Keratinocyte (primary cell): ENCODE measurements at places on chromosomes 16 and 17. TPM values are rescaled to one million over a fixed set of nuclear protein-coding genes. Genes with fewer than 3 reads are reported as not detected.
A peak's percentile ranks its signal among the peaks of the same experiment; 100 is the strongest.

- H3K4me1 ChIP-seq: peaks cover 5% of the 10 kb centered on the region
- no peak overlapping the region for H3K27ac ChIP-seq
- H3K36me3 ChIP-seq: peaks cover 43% of the 10 kb centered on the region
Measured at GRCh38 chr17:78798695-78799559, 16.9 kb upstream of the CYTH1 start.

DNA sequence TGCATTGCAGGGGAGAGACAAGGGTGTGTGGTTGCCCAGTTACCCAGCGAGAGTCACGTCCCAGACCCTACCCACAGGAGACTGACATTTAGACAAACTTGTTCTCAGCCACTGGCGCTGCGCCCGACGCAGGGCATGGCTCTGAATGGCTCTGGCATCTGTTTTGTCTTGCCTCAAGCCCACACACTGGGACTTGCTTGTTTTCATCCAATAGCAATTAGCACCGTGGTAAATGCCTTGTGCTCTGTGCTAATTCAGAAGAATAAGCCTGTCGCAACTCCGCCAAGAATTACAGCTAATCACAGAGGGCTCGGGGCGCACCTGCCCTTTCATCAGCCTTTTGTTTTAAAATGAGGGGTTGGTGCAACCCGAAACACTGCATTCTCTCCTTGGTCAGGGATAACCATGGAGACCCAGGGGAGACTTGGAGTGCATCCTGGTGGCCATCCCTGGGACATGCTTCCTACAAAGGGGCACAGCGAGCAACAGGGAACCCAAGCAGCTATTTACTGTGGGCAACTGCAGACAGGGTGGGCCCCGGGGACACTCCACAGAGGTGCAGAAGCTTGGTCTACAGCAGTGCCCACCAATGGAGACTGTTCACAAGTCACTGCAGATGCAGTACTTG lies 220.6 kb upstream of the ZFHX3 start:
- no peaks in the 10 kb centered on the region for H3K27me3 ChIP-seq
- H3K4me1 ChIP-seq: no peaks in the 10 kb centered on the region
- H3K4me3 ChIP-seq: no peak overlapping the region
- H3K36me3 ChIP-seq: no peaks in the 10 kb centered on the region

GRCh38 chr17:43694081-43694870 lies 32.6 kb upstream of the MEOX1 start:
- no peaks in the 10 kb centered on the region for H3K4me1 ChIP-seq
- DNase-seq: no peak
- no peaks in the 10 kb centered on the region for H3K36me3 ChIP-seq
- H3K27ac ChIP-seq: no peak overlapping the region
- no peak overlapping the region for H3K4me3 ChIP-seq

The PIGS gene
- 21.8 to 52.1 TPM (median 33.6 TPM) in 3 replicates for polyA plus RNA-seq

GRCh38 chr17:67415291-67415690 lies 38.2 kb downstream of the PITPNC1 start:
- H3K4me3 ChIP-seq: no peak overlapping the region
- no peaks in the 10 kb centered on the region for H3K27me3 ChIP-seq
- no peaks in the 10 kb centered on the region for H3K36me3 ChIP-seq
- DNase-seq: no peak

The GNGT2 gene
- polyA plus RNA-seq: not detected in 3 replicates

GRCh38 chr16:84716740-84717139 lies 16.9 kb downstream of the USP10 start:
- DNase-seq: no peak
- peaks cover 23% of the 10 kb centered on the region for H3K4me1 ChIP-seq
- H3K4me3 ChIP-seq: no peak overlapping the region

- H3K4me1 ChIP-seq: no peaks in the 10 kb centered on the region
- DNase-seq: no peak
- H3K4me3 ChIP-seq: no peak overlapping the region
Measured at GRCh38 chr17:6704470-6705052, 8.6 kb downstream of the SLC13A5 start.

The KCTD19 gene
- not detected in 3 replicates for polyA plus RNA-seq

- no peak overlapping the region for H3K4me3 ChIP-seq
- no peak overlapping the region for H3K27ac ChIP-seq
- H3K4me1 ChIP-seq: no peaks in the 10 kb centered on the region
- no peaks in the 10 kb centered on the region for H3K36me3 ChIP-seq
Measured at GRCh38 chr16:29663807-29664090, 702 bp downstream of the SPN start.

GRCh38 chr16:50437769-50438437 lies 69.1 kb upstream of the BRD7 start:
- no peak overlapping the region for H3K27ac ChIP-seq
- H3K36me3 ChIP-seq: no peaks in the 10 kb centered on the region
- no peak for DNase-seq
- H3K27me3 ChIP-seq: no peaks in the 10 kb centered on the region
- H3K4me3 ChIP-seq: no peak overlapping the region

DNA sequence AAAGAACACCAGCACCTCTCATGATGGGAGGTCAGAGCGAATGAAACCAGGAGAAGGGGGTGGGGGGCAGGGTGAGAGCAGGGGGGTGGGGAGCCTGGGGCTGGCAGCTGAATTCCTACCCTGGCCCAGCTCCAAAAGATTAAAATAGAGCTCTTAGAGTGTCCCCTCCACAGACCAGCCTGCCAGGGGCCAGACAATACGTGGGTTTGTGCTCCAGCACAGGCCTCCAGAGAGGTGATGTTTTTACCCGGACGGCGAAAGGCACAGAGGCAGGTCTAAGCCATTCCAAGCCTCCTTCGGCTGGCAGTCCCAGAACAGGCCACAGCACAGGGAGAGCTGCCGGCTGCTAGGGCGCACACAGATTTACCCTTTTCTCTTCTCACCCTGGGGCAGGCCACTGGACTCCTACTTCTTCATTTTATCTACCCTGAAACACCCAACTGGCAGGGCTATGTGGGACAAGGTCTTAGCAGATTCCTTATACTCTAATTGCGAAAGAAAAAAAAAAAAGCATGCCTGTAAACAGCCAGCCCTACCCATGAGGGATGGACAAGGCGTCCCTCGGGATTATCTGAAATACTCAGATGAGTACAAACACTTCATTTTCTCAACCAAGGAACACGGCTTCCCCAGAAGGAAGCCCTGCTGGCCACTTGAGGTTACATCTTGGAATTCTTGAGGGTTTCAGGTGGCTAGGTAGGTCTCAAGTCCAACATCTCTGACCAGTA lies 71.9 kb upstream of the NOG start:
- H3K36me3 ChIP-seq: no peaks in the 10 kb centered on the region
- no peaks in the 10 kb centered on the region for H3K27me3 ChIP-seq
- H3K27ac ChIP-seq: no peak overlapping the region
- no peaks in the 10 kb centered on the region for H3K4me1 ChIP-seq

DNA sequence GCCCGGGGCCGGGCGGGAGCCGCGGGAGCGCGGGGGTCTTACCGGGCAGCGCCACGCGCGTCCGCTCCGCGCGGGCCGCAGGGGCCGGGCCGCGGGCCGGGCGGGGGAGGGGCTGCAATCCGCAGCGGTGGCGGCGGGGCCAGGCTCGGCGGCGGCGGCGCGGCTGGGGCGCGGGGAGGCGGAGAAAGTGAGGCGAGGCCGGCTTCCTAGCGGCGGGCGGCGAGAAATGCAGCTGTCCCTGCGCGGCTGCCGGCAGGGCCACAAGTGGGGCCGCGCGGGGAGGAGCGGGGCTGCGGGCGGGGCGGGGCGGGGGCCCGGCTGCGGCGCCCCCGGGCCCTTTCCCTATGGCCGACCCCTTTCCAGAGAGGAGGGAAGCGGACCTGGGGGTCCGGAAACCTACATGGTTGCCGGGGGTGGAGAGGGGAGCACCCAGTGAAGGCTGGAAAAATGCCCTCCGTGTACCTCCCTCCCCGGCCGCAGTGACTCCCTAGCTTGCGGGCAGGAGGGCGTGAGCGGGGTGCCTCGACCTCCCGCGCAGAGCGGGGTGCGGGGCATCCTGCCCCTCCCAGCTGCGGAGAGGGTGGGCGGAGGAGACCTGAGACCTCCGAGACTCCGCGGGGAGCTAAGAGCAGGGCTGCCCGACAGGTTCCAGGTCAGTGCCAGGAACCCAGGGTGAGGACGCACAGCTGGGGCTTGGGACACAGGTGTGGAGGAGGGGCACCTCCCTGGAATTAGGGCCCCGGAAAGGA lies at the start of gene CUEDC1:
CUEDC1 (minus strand) TSS at position 230 of the 749 bp plus-strand sequence. CDS start 69,848 bp downstream, outside the sequence.
- peaks cover 24% of the 10 kb centered on the region for H3K4me1 ChIP-seq
- H3K27ac ChIP-seq: no peak within 1 kb of the TSS
- H3K36me3 ChIP-seq: no peaks in the 10 kb centered on the region

- peaks cover 25% of the 10 kb centered on the region for H3K36me3 ChIP-seq
- peaks cover 58% of the 10 kb centered on the region for H3K4me1 ChIP-seq
- no peaks in the 10 kb centered on the region for H3K27me3 ChIP-seq
Measured at GRCh38 chr17:42673885-42674754, 2.7 kb downstream of the PLEKHH3 start.

DNA sequence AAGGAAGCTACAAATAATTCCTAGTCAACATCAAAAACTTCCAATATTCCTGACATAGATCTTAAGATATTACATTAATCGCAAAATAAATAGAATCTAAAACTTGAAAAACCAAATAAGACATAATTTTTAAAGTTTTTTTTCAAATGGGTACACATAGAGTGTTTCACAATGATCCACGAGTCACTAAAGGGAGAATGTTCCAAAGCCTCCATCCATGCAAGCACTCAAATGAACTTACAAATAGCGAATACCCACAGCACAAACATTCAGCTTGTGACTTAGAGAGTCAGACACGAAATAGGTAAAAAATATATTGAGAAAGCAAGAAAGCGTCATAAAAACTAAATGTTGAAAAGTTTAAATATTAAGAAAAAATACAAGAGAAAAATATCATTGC lies 65.7 kb downstream of the CEP112 start:
- no peak overlapping the region for H3K27ac ChIP-seq
- DNase-seq: no peak
- no peak overlapping the region for H3K4me3 ChIP-seq
- no peaks in the 10 kb centered on the region for H3K27me3 ChIP-seq
- H3K36me3 ChIP-seq: no peaks in the 10 kb centered on the region
- H3K4me1 ChIP-seq: no peaks in the 10 kb centered on the region

DNA sequence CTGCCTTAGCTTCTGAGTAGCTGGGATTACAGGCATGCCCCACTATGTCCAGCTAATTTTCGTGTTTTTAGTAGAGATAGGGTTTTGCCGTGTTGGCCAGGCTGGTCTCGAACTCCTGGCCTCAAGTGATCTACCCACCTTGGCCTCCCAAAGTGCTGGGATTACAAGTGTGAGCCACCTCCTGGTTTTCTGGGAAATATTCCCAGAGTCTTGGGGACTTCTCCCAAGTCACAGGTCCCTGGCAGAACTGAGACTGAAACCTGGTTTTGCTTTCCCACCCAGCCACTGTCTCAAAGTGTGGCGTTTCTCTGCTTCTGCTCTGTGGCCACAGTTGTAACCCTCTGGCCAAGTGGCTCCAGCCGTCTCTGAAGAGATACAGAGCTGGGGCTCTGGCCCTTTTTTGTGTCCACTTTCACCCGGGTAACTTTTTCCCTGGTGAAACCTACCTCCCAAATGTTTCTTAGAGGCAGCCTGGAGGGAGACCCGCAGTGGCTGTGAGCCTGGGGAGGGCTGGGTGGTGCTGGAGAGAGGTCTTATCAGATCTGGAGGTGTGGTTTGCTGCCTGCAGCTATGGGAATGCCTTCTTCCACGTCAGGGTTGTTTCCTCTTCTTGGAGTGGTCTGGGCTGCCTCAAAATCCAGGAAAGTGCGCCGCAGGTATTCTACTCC lies 5.1 kb downstream of the KSR1 start:
- H3K27ac ChIP-seq: no peak overlapping the region
- H3K36me3 ChIP-seq: no peaks in the 10 kb centered on the region
- DNase-seq: no peak
- H3K4me3 ChIP-seq: no peak overlapping the region

- peak overlapping the region; percentile 96 for H3K27ac ChIP-seq
- no peaks in the 10 kb centered on the region for H3K27me3 ChIP-seq
- no peak overlapping the region for H3K4me3 ChIP-seq
- peaks cover 36% of the 10 kb centered on the region for H3K4me1 ChIP-seq
Measured at GRCh38 chr17:43467981-43468581, 15.7 kb upstream of the DHX8 start.

DNA sequence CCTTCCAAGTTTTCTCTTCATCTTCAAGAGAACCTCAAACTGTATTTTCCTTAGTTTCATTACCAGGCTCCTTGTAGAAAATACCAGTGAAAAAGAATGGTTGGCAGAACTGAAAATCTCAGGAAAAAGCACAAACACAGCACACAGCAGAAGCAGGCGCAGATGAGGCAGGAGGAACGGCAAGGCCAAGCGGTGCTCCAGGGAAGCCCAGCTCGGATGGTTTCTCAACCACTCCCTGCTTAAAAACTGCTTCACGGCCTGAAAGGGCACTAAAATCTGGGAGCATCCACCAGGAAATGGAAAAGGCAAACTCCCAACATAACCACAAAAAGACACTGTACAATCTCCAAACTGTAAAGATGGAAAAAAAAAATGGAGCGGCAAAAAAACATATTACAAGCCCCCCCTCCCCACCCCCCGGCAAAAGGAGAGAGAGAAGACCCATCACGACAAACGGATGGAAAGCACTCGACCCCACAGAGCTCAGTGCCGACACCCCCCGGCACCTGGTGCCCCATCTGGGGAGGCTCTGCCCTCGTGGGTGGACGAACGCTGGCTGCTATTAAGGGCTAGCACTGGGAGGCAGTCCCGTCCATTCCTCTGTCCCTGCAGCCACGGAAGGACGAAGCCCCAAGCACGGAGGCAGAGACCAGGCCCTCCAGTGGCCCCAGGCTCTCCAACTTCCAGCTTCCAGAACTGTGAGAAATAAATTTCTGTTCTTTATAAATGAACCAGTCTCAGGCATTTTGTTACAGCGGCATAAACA lies 127.5 kb downstream of the ZNF778 start:
- no peak overlapping the region for H3K4me3 ChIP-seq
- H3K27ac ChIP-seq: no peak overlapping the region
- peaks cover 23% of the 10 kb centered on the region for H3K4me1 ChIP-seq

- no peaks in the 10 kb centered on the region for H3K4me1 ChIP-seq
- no peak for DNase-seq
- no peak overlapping the region for H3K4me3 ChIP-seq
- H3K27ac ChIP-seq: no peak overlapping the region
Measured at GRCh38 chr17:41695954-41696757, 7.5 kb downstream of the EIF1 start.

DNA sequence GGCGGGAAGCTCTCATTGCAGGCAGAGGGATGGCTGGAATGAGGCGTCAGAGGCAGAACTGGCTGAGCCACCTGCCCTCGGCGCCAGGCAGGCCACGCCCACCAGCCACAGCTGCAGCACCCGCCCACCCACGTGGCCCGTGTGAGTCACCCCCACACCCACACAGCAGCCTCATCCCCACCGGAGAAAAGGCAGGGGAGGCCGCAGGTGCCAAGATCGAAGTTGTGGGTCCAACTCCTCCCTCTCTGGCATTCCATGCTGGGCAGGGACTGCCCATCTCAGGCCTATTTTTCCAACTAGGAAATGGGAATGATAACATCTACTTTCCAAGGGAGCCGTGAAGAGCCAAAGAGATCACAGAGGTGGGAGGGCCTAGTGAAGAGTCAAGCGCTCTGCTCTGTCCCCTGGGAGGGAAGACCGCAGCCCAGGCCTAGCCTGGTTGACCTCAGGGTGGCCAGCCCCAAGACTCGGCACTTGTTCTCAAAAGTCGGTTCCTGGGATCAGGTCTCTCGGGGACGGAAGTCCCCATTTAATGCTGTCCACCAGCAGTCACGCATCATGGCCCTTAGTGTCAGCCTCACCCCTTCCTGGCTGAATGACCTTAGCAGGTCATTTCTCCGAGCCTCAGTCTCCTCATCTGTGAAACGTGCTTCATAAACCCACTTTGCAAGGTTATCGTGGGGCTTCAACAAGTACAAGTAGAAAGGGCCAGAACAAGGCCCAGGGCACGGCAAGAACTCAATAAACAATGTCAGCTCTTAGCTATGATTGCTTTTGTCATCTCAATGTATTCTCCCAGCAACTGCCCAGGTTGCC lies at the start of gene TRPV3:
TRPV3 (minus strand) TSS at position 45 of the 816 bp plus-strand sequence. CDS start 2,962 bp downstream, outside the sequence.
- DNase-seq: peak; percentile 93
- H3K27ac ChIP-seq: peak within 1 kb of the TSS; percentile 98
- H3K36me3 ChIP-seq: peaks cover 6% of the 10 kb centered on the region
- peak within 1 kb of the TSS; percentile 87 for H3K4me3 ChIP-seq
- peaks cover 35% of the 10 kb centered on the region for H3K4me1 ChIP-seq
- no peaks in the 10 kb centered on the region for H3K27me3 ChIP-seq
